ENCODE measurements at places on chromosomes 2 and 18. TPM values are rescaled to one million over a fixed set of nuclear protein-coding genes. Genes with fewer than 3 reads are reported as not detected.
A peak's percentile ranks its signal among the peaks of the same experiment; 100 is the strongest.

GRCh38 chr2:168448980-168449379 lies 7.1 kb upstream of the CERS6 start:
- H3K27ac ChIP-seq: no peak overlapping the region
- no peak overlapping the region for H3K4me3 ChIP-seq
- H3K4me1 ChIP-seq: no peaks in the 10 kb centered on the region

GRCh38 chr2:134136731-134137130 lies 117.1 kb upstream of the MGAT5 start:
- no peak overlapping the region for H3K27ac ChIP-seq
- peaks cover 18% of the 10 kb centered on the region for H3K4me1 ChIP-seq
- no peaks in the 10 kb centered on the region for H3K36me3 ChIP-seq
- H3K4me3 ChIP-seq: no peak overlapping the region
- DNase-seq: no peak

- H3K4me3 ChIP-seq: peak overlapping the region; percentile 50
- DNase-seq: no peak
- H3K27me3 ChIP-seq: no peaks in the 10 kb centered on the region
- no peak overlapping the region for H3K27ac ChIP-seq
- H3K4me1 ChIP-seq: peaks cover 16% of the 10 kb centered on the region
Measured at GRCh38 chr2:10444463-10444862, 3.7 kb downstream of the ODC1 start.

DNA sequence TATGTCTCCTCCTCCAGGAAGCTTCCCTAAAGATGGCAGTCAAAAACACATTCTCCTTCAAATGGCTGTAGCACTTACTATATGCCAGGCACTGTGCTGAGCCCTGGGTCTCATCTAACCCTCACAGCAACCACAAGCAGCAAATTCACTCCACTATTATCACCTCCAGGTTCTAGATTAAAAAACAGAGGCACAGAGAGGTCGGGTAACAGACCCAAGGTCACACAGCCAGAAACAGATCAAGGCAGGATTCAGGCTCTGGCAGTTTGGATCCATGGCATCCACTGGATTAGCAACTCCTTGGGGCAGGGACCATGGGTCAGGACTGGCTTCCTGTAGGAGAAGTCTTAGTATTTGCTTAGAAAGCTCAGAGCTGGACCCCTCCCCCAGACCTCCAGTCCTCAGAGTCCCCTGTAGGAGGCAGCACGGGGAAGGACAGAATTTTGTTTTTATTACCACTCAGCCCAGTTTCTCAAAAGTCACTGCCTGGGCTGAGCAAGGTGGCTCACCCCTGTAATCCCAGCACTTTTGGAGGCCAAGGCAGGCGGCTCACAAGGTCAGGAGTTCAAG lies 34.4 kb downstream of the ZFP36L2 start:
- H3K36me3 ChIP-seq: no peaks in the 10 kb centered on the region
- peaks cover 23% of the 10 kb centered on the region for H3K4me1 ChIP-seq
- H3K27me3 ChIP-seq: no peaks in the 10 kb centered on the region
- DNase-seq: no peak

DNA sequence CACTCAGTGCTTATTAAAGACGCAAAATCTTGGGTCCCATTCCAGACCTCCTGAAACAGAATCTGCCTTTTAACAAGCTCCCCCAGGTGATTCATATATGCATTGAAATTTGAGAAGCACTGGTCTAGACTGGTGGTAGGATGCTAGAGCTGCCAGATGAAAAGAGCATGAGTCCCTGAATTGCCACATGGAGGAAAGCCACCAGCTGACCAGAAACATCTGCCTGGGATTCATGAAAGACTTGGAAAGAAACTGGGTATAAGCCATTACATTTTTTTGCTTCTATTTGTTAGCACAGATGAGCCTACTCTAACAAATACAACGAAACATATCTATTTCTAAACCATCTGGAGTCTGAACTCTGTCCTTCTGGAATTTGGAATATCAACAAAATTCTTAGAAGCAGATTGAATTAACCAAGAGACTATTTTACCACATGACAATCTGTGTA lies 228.9 kb downstream of the RBM43 start:
- H3K4me3 ChIP-seq: no peak overlapping the region
- no peak for DNase-seq
- H3K36me3 ChIP-seq: peaks cover 7% of the 10 kb centered on the region
- no peaks in the 10 kb centered on the region for H3K4me1 ChIP-seq
- H3K27ac ChIP-seq: peak overlapping the region; percentile 57

DNA sequence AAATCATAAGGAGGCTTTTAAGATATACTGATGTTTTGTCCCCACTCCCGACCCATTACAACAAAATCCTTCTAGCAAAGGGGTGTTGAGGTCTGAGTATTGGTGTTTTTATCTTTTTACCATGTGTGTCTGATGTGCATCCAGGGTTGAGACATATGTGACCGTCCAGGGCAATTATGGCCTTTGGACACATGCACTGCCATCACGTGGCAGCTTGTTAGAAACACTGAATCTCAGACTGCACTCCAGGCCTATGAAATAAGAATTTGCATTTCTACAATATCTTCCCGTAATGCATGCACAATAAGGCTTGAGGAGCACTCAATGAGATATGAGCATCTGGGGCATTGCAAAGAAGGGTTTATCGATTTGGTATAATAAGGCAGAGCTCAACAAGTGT lies 235.1 kb upstream of the ZNF804A start:
- no peak overlapping the region for H3K4me3 ChIP-seq
- DNase-seq: no peak

DNA sequence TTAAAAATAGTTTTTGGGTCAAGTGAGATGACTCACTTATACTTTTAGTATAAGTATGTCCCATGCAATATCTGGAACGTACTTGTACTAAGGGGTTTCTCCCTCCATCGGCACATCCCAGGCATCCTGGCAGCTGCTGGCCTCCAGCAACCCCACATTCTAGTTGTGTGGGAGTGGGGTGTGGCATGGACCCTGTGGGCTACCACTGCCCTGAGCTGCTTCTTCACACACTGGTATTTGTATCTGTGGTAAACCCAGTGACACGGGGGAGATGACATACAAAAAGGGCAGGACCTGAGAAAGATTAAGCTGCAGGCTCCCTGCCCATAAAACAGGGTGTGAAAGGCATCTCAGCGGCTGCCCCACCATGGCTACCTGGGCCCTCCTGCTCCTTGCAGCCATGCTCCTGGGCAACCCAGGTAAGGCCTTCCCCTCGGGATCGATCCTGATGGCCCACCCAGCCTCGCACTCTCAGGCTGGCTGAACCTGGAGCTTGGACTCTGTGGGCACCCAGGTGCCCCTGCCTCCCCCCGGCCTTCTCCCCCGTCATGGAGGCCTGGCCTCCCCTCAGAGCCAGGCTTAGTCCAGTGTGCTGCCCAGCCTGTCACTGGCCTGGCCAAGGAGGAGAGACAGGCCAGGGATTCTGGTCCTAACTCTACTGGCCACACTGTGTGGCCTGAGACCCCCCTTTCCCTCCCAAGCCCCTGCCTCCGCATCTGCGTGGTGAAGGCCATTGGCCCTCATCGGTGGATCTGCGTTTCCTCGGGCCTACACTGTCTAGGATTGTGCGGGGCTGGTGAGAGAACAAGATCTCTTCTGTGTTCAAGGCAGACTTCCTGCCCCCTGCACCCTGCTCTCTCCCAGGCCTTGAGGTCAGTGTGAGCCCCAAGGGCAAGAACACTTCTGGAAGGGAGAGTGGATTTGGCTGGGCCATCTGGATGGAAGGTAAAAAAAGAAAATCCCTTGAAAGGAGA lies at the start of gene GNLY:
Gene GNLY (plus strand): TSS at position 307 of the 974 bp plus-strand sequence. CDS start 61 bp downstream, at position 368.
- DNase-seq: no peak
- H3K27me3 ChIP-seq: peaks cover 2% of the 10 kb centered on the region
- no peaks in the 10 kb centered on the region for H3K36me3 ChIP-seq
- peak within 1 kb of the TSS; percentile 62 for H3K27ac ChIP-seq
- no peak within 1 kb of the TSS for H3K4me3 ChIP-seq
- H3K4me1 ChIP-seq: peaks cover 5% of the 10 kb centered on the region

- no peak overlapping the region for H3K27ac ChIP-seq
- H3K36me3 ChIP-seq: no peaks in the 10 kb centered on the region
- no peak overlapping the region for H3K4me3 ChIP-seq
- no peaks in the 10 kb centered on the region for H3K27me3 ChIP-seq
Measured at GRCh38 chr2:98464772-98465310, 20.2 kb downstream of the INPP4A start.

DNA sequence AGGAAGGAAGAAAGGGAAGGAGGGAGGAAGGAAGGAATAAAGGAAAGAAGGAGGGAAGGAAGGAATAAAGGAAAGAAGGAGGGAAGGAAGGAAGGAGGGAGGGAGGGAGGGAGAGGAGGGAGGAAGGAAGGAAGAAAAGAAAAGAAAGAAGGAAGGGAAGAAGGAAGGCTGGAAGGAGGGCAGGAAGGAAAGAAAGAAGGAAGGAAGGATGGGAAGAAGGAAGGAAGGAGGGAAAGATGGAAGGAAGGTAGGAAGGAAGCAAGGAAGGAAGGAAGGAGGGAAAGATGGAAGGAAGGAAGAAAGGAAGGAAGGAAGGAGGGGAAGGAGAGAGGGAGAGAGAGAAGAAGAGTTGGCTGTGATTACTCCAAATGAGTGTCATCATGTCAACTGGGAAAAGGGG lies 190.6 kb downstream of the ACKR3 start:
- no peaks in the 10 kb centered on the region for H3K4me1 ChIP-seq
- H3K27me3 ChIP-seq: no peaks in the 10 kb centered on the region
- DNase-seq: no peak
- no peak overlapping the region for H3K4me3 ChIP-seq
- no peaks in the 10 kb centered on the region for H3K36me3 ChIP-seq

GRCh38 chr2:198930170-198930569 lies 527.6 kb downstream of the SATB2 start:
- no peaks in the 10 kb centered on the region for H3K27me3 ChIP-seq
- no peaks in the 10 kb centered on the region for H3K4me1 ChIP-seq
- H3K27ac ChIP-seq: no peak overlapping the region
- no peak for DNase-seq

DNA sequence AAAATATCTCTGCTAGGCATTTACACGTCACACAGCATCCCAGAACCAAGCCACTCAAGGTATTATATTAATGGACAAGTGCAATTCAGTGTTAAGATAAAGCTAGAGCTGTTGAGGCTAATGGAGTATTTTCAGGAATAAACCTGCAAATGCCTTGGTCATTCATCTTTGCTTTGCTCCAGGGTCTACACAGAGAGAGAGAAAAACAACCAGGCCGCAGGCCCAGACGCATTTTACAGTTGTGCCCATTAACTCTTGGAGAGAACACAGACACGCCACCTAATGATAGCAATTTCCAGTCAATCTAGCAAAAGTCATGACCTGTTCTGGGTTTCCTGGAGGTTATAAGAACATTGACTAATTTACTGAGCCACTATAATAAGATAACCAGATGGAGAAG lies 829.3 kb downstream of the LRRTM4 start:
- no peak for DNase-seq
- H3K4me1 ChIP-seq: no peaks in the 10 kb centered on the region
- no peak overlapping the region for H3K4me3 ChIP-seq
- no peak overlapping the region for H3K27ac ChIP-seq
- no peaks in the 10 kb centered on the region for H3K27me3 ChIP-seq

DNA sequence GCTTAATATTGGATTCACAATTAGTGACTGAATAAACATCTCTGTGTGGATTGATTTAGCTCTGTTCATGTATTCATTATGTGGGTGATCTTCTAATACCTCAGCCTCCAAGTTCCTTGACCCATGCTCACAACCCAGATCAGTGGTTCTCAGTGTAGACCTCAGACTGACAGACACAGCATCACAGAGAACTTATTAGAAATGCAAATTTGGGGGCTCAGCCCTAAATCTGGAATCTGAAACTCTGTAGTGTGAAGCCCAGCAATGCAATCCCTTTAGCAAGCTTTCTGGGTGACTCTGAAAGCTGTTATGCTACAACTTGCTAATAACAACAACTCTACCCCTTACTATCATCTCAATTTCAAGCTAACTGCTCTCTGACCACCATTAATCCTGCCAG lies 273.1 kb upstream of the FANCL start:
- H3K4me3 ChIP-seq: no peak overlapping the region
- DNase-seq: no peak
- H3K27me3 ChIP-seq: no peaks in the 10 kb centered on the region
- H3K4me1 ChIP-seq: no peaks in the 10 kb centered on the region
- no peaks in the 10 kb centered on the region for H3K36me3 ChIP-seq

DNA sequence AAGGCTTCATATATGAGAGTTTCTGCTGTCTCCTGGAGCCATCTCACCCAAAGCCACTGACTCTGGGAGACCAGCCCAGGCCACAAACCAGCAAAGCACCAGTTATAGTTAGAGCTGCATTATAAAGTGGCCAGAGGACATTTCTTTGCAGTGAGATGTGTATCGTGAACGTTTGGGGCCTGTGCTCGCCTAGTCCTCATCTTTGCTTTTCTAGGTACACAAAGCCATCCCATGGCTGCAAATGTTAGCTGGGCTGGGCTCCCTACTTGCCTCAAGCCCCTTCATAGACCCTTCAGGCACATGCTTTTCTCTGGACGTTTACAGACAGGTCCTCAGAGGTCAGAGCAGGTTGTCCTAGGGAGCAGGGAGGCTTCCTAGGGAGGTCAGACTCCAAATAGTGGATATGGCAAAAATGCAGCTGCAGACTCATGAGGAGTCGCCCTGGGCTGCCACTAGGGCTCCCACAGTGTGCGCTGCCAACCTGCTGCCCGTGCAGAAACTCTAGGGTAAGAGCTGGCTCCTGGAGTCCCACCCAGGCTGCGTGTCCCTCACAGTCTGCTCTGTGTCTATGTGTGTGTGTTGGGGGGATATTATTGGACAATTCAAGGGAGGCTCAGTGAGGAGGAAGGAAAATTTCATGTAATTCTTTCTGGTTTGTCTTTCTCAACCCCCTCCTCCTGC lies 141.0 kb downstream of the RPIA start:
- no peak overlapping the region for H3K27ac ChIP-seq
- H3K36me3 ChIP-seq: no peaks in the 10 kb centered on the region
- H3K4me1 ChIP-seq: no peaks in the 10 kb centered on the region
- no peaks in the 10 kb centered on the region for H3K27me3 ChIP-seq
- no peak for DNase-seq

Gene MAP3K19
- not detected for total RNA-seq

Gene TRIB2
- total RNA-seq: 73.6 TPM

Gene TPO
- total RNA-seq: not detected

Gene DUSP2
- 1.1 TPM for total RNA-seq

Gene ALPI
- not detected for total RNA-seq

Gene XDH
- total RNA-seq: 1.5 TPM

Gene RGPD3
- 0.14 TPM for total RNA-seq

Gene FZD7
- 91.0 TPM for total RNA-seq

Gene SLC9A4
- total RNA-seq: not detected

Gene DSC2
- total RNA-seq: 10.2 TPM

Gene LAMA3
- total RNA-seq: 0.35 TPM

Gene GALNT3
- 3.1 TPM for total RNA-seq

Gene DPP4
- total RNA-seq: 1.6 TPM

Gene TCF23
- not detected for total RNA-seq

Measured in neural crest cell (in vitro differentiated cells).